ENCODE measurements at places on chromosomes 5 and 9.

- DNase-seq = no peak
Measured at GRCh38 chr5:164763206-164763605, 1257.8 kb downstream of the MAT2B start.

GRCh38 chr5:54638106-54638505 is 120.5 kb downstream of the SNX18 start:
- DNase-seq = no peak

- DNase-seq = peak; percentile 90
Measured at GRCh38 chr9:33187519-33188218, 20.5 kb upstream of the B4GALT1 start.

GRCh38 chr9:94554439-94555331 is at the start of gene PCAT7:
TSS of gene PCAT7 (plus strand) at chr9:94555083.
- peak; percentile 48 for DNase-seq

DNA sequence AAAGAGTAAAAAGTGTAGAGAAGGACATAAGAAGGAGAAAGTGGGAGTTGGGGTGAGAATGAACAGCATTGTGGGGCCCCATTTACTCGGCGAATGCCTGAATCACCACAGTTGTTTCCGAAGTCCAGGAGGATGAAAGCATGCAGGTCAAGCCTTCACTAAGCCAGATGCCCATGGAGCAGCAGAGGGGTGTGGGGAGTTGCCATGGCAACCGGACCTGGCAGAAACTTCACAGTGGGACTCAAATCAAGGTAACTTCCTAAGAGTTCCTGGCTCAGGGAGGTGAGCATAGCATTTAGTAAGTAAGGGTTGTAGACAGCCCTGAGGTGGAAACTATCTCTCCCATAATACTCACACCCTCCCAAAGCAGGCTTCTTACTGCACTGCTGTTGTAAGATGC is 357.1 kb downstream of the TRIM32 start:
- DNase-seq = no peak

GRCh38 chr5:167726642-167727041 is 564.8 kb upstream of the WWC1 start:
- peak; percentile 76 for DNase-seq

DNA sequence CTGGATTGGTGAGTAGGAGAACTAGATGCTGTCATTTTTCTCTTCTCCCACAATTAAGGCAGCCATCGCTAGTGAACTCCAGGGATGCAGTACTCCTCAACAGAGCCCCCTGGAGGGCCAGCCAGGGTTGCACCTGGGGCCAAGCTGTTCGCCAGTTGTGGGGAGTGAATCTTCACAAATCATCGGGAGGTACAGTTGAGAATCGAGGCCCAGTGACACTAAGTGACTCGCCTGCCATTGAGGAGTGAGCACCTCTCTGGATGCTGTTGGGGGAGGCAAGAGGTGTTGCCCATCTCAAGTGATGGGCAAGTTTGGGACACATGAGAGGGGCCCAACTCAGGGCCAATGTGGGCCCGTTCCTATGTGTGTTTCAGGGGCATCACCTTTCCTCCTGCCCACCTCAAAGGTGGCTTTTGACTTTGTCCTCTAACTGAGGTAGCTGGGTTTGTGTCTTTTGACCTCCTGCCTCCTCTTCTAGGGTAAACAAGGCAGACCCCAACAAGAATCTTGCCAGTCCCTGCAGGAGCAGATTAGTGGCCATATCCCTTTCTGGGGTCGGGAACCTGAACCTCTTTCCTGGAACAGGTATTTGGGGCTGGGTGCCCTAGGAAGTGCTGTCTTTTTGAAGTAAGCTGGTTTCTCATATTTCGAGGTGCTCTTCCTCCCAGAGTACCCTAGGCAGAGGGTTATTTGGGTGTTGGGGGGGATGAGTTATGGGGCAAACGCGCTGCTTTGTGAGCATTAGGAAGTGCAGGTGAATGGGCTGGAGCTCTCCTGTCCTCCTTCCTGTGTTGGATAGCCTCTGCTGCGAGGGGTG is 181.2 kb downstream of the MACROH2A1 start:
- no peak for DNase-seq

GRCh38 chr5:174892742-174893141 is 168.4 kb downstream of the MSX2 start:
- no peak for DNase-seq

DNA sequence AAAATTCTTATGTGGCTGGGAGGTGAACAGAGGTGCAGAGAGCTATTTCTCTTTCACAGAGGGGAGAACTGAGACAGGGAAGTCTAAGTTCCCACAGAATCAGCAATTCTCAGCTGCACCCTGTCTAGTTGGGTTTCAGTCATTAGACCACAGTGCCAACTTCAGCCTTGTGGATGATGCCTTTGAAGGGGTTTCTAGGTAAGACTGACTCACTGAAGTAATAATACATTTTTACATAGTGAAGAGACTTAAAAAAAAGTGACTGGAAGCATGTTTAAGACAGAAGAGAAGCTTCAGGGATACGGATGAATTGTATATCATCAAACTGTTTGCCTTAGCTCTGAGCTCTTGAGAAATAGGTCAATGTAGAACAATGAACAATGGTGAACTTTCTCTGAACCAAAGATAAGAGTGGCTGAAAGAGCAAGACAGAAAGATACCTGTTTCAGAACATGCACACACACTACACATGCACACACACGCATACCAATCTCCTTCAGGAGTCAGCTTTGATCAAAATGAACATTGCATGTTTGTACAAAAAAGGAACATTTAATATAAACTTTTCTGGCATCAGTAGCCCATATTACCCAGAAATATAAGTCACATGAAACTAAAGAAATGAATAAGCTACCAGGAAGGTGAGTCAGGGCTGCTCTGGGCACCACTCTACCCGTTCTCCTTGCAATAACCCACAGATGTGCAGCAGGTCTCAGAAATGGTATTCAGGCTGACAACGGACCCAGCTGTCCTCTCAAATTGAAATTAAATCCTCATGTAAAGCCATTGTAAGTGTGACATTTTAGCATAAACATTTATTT is 12.6 kb upstream of the FYB1 start:
- DNase-seq = no peak

DNA sequence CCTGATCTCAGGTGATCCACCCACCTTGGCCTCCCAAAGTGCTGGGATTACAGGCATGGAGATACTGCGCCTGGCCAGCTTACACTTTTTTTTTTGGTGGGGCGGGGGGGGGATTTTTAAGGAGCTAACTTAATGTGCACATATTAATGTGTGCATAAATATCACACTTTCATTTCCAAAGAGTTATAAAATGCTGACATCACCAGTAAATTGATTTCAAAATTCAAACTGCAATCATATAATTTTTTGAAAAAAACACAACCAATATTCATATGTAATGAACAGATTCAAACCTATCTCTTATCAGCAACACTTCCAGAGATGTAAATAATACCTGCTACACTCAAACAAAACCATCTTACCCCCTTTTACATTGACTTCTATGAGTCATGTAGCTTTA is 1006.6 kb upstream of the DMAC1 start:
- no peak for DNase-seq

- peak; percentile 58 for DNase-seq
Measured at GRCh38 chr5:151223447-151224264, at the start of gene CCDC69. TSS of gene CCDC69 (minus strand) at chr5:151224092. CDS start at chr5:151223970, 122 bp downstream.

GRCh38 chr5:139410993-139411828 is 7.3 kb upstream of the SPATA24 start:
- peak; percentile 26 for DNase-seq

- no peak for DNase-seq
Measured at GRCh38 chr5:45089870-45090269, 281.1 kb downstream of the MRPS30 start.

All from fibroblast of skin of abdomen (primary cell).